ENCODE measurements at places on chromosomes 12 and 14.

GRCh38 chr14:91284146-91284790 is 39.8 kb upstream of the GPR68 start:
- DNase-seq: no peak

DNA sequence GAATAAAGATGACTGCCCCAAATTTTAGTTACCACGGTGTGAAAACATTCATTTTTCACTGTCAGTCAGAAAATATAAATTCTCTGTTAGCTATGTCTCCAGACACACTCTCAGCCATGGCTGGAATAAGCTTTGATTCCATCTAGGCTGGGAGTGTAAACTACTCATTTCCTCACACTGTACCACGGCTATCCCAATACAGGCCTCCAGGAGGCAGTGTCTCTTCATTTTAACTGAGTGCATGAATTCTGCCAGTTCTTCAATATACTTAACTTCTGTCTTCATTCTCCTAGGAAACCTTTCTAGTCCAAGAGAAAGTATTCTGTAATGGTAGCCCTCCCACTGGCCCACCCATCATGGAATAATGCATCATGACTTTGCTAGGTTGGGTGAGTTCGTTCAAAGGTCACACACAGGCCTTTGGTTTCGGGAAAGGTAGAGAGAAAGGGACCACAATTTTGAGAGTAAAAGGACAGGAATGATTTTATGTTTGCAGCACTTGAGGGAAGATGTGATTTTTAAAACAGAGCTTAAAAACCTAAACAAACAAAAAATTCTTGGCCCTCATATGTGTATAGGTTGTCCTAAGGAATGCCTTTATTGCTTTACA is 381.1 kb downstream of the SEC23A start:
- peak; percentile 84 for DNase-seq

DNA sequence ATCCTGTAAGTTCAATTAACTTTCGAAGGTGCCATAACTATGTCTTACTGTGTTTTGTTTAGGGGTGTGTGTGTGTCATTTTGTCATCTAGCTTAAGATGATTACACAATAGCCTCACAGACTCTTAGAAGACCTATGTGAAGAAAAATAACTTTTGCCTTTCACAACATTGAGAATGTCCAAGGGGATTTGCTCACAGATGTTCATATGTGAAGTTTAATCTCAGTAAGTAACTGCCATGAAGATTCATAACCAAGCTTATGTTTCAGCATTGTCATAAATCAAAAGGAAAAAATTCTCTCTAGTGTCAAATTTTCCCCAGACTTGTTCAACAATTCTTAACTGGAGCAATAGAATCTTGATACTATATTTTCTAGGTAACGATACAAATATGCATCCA is 226.1 kb upstream of the PRKD1 start:
- DNase-seq: no peak

GRCh38 chr12:47991106-47992061 is 12.9 kb downstream of the COL2A1 start:
- DNase-seq: no peak

DNA sequence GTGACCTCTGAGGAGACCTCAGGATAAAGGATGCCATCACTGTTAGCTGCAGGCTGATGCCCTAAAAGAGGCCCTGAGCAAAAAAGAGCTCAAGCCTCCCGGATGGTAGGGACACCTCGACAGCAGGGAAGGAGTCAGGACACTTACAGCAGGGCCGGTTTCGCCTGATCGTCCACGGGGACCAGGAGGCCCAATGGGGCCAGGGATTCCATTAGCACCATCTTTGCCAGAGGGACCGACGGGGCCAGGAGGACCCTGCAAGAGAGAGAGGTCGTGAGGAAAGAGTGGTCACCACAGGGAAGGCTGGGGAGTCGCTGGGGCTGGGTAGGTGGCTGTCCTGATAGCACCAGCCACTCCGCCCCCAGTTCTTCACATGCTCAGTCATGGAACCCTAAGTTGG is 12.4 kb downstream of the TMEM106C start:
- no peak for DNase-seq

- DNase-seq: no peak
Observed at GRCh38 chr12:60052483-60052882, 456.7 kb downstream of the SLC16A7 start.

GRCh38 chr12:15982921-15983320 is 71.8 kb downstream of the DERA start:
- no peak for DNase-seq

DNA sequence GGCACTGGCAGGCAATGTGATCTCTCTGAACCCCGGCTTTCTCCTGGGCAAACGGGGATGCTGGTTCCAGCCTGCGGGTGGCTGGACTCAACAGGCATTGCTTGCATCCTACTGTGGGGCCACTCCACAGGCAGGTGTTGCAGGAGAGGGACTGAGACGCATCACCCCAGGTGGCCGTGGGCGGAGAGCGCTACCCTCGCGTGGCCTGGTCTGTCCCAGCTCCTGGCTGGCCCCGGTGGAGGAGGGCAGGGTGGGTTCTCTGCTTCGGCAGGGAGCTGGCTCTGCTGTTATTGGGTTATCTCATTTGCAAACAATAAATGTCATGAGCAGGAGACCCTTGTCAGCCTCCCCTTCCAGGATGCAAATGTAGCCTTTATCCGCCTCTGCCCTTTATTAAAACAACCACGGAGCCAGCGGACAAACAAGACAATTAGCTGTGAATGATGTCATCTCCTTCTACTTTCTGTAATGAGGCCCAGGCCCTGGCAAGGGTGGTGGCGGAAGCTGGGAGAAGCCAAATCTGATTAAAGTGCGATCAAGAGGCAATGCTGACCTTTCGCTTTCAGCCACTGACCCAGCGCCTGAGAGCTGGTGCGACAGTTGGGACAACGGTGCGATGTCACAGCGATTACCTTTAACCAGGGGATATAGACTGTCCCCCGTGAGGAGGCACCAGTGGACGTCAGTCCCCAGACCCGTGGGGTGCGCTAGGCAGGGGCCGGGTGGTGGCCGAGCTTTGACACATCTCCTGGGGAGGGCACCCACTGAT is 161.8 kb downstream of the KIF26A start:
- no peak for DNase-seq

GRCh38 chr14:34843011-34843554 is 32.1 kb downstream of the BAZ1A start:
- DNase-seq: no peak

DNA sequence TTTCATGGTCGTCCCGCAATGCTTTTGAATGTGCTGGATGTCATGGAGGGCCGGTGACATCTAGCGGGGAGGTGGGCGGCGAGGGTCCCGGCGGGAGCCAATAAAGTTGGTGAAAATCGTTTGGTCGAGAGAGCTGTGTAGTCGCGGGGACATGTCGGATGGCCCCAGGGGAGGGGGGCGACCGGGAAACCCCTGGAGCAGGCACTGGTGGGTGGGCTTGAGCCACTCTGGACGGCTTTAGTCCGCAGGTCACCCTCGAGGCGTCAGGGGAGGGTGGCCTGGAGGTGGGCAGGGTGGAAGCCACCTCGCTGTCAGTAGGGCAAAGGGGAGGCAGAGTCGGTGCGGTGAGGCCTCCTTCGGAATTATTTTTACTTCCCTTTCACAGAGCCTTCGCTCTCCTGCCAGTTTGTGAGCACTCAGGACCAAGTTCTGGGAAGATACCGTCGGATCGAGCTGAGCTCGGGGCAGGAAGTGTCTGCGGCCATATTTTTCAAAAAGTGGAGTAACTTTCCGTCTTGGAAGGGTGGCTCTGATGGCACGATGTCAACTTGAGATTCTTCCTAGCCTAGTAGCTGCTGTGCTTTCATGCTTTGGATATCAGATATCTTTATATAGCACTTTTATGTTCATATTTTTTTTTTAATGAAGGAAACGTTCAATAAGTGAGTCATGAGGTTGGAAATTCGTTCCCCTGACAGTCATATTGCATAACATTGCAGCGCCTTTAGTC is 28.2 kb downstream of the WBP11 start:
- peak; percentile 56 for DNase-seq

- no peak for DNase-seq
Observed at GRCh38 chr14:73997108-73997943, 21.8 kb downstream of the ENTPD5 start.

GRCh38 chr12:129549656-129550055 is 354.2 kb downstream of the TMEM132D start:
- peak; percentile 6 for DNase-seq

DNA sequence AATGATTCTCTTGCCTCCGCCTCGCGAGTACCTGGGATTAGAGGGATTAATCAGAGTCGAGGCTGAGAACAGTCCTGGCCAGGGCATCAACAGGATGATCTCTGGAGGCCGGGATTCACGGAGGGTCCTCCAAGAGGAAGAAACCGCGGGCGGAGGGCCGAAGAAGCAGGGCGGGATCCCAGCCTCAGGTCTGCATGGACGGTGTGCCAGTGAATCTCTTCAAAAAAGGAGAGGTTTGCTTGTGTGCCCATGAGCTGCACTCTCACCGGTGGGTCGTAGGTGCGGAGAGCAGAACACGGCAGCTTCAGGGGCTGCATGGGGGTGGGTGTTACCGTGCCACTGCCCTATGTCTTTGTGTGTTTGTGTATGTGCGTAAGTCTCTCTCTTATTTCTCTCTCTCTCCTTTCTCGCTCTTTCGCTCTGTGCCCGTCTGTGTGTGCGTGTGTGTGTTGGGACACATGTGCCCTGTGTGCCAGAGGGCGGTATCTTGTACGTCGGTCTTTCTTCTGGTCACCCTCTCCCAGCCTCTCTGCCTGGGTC is 768.2 kb upstream of the ALG10B start:
- no peak for DNase-seq

GRCh38 chr14:38735005-38735404 is 368.0 kb downstream of the SEC23A start:
- DNase-seq: no peak

GRCh38 chr12:50598321-50598862 is 93.6 kb downstream of the DIP2B start:
- no peak for DNase-seq

DNA sequence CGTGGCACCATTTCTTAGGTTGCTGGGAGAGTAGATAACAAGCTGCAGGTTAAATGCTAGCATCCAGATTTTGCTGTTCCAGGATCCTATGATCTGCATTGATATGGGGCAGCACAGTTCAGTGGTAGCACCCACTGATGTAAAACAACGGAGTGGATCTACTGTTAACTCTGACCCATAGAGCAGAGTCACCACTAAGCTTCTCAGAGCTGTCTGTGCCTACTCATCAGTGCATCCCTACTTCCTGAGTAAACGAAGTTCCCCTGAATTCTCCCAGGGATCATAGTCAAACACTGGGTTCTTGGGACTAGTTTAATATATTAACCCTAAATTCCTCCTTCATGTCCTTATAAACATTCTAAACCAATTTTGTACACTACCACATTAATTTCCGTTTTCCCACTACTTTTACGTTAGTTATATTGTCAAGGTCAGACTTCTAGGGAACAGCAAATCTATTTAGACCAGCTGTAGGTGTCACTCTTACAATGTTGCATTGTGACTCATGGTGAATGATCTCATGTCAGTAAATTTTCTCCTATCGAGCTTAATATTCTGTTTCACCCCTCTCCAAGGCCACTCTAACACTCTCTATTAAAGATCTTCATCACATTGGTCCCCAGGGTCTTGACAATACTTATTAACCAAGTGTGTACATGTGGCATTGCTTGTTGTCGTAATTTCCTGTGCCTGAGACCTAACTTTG is 10.3 kb downstream of the RERGL start:
- DNase-seq: no peak

GRCh38 chr12:45989287-45989686 is 1.1 kb downstream of the SCAF11 start:
- no peak for DNase-seq

DNA sequence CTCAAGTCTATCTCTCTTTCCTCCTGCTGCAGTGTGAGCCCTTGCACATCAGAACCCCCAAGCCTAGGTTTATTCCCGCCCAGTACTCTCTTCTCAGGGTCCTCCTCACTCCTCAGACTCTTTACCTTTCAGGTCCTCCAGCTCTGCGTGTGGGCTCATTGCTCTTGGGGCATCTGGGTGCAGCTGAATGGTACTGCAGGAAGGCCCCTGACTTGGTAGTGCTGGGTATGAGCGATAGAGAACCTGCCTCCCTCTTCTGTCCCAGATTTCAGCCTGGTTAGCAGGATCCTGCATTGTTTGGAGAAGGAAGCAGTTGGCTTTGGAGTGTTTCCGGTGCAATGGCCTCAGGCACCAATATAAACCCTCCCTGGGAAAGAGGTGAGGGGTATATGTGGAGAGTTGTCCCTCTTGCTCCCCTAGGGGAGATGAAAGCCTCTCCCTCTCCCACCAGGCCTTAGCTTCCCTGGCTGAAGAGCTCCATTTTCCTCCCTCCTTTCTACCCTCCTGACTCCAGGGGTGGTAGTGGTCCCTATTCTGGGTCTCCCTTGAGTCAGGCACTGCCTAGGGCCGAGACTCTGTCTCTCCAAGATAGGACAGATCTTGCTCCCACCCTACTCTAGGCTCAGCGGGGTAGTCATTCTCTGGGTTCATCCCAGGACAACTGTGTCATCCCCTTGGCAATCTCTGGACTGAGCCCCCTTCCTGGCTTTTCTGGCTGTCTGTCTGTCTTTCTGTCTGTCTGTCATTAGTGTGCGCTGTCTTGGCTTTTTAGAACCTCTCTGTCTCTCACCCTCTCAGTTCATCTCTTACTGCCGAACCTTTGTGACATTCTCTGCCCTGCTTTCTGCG is 3.8 kb downstream of the LRP1 start:
- DNase-seq: no peak

DNA sequence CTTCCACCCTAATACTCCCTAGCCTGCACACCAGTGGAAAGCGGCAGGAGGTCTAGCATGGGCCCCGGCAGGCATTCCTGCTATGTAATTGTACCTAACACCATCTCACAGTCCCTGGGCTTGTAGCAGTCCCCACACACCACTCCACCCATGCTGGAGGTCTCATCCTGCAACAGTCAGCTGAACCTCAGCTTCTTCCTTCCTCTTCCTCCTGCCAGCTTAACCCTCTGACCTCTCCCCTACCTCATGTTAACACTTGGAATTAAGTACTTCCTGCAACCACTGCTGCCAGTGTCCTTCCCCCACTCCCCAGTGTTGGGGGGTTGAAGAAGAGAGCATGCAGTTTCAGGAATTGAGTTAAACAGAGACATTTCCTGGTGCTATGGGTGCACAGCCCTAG is 7.6 kb downstream of the ADCY4 start:
- no peak for DNase-seq

- no peak for DNase-seq
Observed at GRCh38 chr14:68757618-68758081, 35.2 kb downstream of the ZFP36L1 start.
